Memory B cell (primary cell): ENCODE measurements at places on chromosomes 13 and 19.

DNA sequence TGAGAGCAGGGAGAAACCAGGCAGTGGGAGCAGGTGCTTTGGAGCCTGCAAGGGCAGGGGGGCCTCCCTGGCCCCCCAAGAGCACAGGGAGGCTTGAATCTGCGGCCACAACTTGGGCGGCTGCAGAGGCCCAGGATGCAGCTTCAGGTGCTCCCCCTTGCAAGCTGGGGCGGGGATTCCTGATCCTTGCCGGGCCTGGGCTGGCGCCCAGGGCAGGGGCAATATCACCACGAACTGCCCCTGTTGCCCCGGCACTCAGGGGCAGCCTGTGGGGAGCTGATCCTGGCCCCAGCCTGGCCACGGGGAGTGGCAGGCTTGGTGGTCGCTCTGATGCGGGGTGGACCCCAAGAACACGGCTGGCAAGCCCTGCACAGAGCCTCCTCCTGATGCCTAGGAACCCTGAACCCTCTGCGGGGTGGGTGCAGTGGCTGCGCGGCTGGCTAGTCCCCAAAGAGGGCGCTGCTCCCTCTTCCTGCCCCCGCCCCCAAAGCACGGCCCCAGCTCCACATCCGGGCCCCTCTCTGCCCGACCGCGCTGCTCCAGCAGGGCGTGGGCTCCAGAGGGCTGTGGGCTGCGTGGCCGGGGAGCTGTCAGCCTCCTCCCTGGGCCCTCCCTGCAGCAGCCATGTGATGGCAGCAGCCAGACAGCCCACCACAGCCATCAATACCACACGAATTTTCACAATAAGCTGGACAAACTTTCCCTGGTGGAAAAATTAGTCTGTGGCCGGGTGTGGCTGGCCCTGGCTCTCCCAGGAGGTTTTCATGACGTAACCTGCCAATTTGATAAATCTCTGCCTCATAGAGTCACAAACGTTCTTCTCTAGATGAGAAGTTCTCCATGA is 21.0 kb downstream of the TNFSF9 start:
- DNase-seq: peak; percentile 44

DNA sequence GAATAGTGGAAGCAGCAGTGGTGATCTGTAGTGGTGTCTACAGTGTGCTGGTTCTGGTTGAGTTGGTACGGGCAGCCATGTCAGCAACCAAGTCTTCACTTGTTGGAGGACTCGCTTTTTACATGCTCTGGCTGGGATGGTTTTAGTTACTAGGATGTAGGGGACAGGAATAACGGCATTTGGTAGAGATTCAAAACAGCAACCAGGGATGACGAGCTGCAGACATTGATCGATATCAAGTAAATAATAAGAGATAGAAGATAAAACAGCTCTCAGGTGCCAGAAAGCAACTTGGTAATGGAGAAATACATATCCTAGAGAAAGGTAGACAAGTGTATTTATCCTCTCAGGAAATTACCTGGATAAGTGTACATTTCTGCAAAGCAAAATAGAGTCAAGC is 84.3 kb downstream of the PCCA start:
- no peak for DNase-seq

DNA sequence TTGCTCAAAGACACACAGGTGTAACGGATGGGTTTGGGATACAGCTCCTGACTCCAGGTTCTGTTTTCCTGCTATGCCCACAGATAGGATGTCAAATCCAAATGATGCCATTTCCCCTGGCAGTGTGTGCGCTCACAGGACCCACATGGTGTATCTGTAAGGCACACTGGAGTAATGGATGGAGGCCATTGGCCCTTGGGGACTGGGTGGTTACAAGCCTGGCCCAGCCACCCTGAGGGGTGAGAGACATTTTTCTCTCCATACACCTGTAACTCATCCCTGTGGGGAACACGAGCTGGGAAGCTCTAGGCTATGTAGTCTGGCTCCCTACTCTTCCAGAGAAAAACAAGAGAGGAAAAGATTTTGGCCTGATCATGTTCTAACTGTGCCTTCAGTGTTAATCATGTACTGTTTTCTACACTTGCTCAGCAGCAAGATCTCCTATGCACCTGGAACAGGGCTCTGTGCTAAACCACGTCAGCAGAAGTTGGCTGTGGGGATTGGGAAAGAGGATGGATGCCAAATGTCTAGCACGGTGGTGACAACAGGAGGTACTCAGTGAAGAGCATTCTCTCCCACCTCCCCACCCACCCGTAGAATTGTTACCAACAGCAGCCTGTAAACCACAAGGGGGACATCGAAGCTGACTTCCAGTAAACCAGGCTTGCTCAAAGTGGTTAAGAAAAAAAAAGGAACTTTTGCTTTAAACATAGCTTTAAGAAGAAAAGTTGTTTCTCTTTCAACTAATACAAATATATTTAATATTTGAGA is 237.0 kb downstream of the LACC1 start:
- DNase-seq: no peak

DNA sequence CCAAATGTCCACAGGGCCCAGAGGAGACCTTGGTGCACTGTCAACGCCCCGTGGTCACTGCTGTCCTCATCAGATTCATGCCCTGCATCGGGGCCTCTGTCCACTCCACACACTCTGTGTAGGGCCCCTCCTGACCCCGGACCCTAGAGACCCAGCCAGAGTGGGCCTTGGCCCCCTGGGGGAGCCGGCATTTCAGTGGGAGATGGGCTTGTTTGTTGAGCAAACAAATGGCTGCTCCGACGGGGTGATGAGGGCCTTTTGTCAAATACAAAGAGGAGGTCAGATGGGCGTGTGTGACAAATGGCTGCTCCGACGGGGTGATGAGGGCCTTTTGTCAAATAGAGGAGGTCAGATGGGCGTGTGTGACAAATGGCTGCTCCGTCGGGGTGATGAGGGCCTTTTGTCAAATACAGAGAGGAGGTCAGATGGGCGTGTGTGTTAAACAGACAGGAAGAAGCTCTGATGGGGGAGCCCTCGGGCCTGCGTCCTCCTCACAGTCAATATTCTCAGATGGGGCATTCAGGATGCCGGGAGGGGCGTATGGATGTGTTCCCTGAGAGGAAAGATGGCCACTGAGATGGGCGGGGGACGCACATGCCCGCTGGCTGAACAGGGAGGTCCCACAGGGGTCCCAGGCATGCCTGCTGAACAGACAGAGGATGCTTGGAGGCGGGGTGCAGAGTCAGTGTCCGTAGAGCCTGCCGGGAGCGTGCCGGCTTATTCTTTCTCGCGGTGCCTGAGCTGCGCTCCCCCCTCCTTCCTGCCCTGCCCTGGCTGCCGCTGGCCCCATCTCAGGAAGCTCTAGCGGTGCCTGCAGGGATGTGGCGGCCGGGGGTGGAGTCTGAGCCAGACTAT is 36.3 kb downstream of the SMIM24 start:
- DNase-seq: no peak

- DNase-seq: no peak
These were observed 5.9 kb downstream of the ZSCAN22 start for GRCh38 chr19:58332697-58333096.
